ENCODE measurements at places on chromosomes 16 and 17.

DNA sequence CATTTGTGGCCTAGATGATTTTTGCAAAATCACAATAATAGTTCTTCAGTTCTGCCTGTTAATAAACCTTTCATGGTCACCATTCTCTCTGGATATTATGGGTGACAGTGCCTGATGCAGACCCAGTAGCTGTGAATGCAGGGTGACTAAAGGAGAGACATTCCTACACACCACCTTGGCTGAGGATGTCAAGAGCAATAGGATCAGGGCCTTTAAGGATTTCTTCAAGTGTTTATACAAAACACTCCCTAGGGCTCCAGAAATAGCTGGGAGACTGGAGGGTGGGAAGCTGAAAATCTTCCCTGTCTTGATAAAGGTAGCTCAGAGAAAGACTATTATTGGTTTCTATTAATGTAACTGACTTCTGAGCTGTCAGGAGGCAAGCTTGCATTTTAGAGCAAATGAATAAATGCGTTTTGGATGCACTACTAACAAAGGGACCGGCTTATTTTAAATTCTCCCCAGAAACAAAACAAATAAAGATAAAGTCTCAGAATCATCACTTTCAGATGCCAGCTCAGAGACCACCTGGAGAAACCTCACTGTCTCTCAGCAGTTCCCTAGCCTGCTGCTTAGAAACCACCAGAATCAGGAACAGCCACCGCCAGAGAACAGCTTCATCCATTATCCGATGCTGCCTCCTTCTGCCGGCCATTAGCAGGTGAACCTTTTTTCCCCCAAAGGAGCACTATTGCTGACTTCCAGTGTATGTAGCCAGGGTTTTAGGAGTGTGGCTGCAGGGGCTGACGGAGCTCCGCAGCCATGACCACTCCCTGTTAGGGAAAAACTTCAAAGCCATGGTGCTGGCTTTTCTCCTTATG is 171.4 kb upstream of the DYNLRB2 start:
- DNase-seq, result no peak

DNA sequence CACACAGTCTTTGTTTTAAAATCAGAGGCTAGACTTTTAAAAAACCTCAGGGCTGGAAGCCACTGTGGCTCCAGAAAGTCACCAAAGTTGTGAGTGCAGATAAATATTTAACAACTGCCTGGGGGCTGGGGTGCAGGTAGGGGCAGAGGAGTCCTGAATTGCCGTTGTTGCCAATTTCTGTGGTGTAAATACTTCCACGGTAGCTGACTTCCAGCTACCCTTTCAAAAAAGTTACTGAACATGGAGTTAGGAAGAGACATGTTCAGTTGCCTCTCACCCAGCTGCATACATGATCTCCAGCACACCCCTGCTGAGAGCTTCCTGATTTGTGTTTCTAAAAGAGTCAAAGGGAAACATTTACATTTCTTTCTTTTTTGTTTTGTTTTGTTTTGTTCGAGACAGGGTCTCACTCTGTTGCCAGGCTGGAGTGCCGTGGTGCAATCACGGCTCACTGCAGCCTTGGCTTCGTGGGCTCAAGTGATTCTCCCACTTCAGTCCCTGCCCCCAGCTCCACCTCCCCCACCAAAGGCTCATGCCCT is 58.7 kb downstream of the PLXDC1 start:
- no peak for DNase-seq

DNA sequence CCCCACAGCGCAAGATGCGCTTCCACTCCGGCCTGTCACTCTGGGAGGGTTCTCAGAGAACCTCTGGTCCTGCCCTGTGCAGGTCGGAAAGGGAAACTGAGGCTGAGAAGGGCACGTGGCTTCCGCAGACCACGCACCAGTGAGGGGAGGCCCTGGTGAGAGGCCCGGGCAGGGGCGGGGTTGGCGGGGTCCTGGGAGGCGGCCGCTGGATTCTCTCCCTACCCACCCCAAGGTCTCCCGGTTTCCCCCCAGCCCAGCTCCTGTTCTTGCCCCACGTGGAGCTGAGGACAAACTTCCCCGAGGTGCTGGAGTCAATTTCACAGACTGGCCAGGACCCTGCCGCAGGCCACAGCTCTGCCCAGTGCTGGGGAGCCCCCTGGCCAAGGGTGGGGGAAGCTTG is 11.5 kb downstream of the CCL17 start:
- DNase-seq, result no peak

DNA sequence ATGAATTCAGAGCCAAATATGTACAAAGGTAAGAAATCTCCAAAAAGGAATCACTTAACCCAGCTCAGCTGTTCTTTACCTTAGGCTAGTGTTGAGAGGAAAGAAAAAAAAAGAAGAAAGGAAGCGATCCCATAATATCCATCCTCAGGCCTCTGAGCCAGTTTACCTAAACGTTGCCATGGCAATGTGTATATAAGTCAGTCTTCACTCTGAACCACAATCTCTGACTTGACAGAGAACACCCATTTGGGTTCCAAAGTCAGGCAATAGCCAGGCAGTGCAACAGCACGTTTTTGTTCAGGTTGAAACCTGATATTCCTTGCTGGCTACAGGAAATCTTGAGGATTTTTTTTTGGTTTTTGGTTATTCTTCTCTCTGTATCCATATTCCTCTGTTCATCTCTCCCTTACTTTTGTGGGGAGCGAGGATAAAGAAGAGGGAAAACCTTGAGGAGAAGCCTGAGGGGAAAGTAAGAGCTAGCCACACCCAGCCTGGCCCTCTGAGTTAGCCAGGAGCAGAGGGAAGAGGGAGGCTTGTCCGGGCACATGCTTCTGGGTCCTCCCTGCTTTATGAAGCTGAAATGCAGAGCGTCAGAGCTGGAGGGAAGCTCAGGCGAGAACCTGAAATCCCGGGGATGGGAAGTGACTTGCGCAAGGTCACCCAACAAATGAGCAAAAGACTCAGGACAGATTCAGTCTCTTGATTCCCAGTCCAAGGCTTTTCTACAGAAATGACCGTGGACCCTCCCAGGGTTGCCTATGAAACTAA is 152.7 kb downstream of the SOX9 start:
- DNase-seq, result no peak

GRCh38 chr16:59604354-59604753 is 870.2 kb upstream of the GOT2 start:
- DNase-seq, result no peak

GRCh38 chr17:61444075-61444474 is 8.1 kb upstream of the TBX4 start:
- no peak for DNase-seq
